Epithelial cell of esophagus (primary cell): ENCODE measurements at places on chromosomes 13 and 19.

DNA sequence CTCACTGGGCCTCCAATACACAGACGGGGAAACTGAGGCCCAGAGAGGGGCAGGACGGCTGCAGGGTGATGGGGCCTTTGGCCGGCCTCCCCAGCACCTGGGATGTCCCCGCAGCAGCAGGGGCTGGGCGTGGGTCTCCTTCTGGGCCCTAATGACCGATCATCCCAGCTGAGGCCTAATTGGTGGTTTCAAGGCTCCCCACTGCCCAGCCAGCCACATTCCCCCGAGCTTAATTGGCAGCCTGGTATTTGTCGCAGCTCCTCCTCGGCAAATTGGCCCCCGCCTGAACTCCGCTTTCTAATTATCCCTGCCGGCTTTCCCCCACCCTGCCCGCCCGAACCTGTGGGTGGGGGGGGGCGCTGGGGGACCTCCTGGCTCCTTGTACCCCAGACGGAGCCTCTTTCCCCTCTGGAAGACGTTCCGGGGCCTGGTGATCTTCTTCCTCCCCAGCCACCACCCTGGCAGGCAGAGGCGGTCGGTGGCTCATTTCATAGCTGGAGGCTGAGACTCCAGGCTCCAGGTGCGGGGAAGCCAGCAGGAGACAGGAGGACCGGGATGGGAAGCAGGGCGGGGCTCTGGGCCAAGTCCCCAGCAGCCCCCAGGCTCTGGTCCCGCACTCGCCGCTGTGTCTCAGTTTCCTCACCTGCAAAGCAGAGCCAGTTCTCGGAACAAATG lies 27.2 kb upstream of the WDR18 start:
- peak; percentile 55 for DNase-seq

GRCh38 chr13:61664801-61665705 lies 249.4 kb upstream of the PCDH20 start:
- peak; percentile 87 for DNase-seq

- peak; percentile 65 for DNase-seq
Observed at GRCh38 chr13:74136084-74136658, 2.0 kb upstream of the KLF12 start.

DNA sequence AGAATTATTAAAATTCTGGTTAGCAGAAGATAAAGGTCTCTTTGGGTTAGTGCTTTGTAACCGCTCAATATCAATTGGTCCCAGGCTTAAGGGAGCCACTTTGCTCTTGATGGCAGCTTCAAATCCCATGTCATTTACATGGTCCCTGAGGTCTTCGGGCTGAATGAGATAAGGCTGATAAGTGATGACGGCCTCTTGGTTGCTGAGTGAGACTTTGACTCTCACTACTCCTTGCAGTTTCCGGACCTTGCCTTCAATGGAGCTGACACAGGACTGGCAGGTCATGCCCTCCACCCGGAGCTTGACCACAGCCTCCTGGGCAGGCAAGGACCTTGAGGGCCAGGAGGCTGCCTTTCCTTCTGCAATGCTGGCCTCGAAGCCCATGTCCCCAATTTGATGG lies 36.8 kb downstream of the ATP7B start:
- no peak for DNase-seq

DNA sequence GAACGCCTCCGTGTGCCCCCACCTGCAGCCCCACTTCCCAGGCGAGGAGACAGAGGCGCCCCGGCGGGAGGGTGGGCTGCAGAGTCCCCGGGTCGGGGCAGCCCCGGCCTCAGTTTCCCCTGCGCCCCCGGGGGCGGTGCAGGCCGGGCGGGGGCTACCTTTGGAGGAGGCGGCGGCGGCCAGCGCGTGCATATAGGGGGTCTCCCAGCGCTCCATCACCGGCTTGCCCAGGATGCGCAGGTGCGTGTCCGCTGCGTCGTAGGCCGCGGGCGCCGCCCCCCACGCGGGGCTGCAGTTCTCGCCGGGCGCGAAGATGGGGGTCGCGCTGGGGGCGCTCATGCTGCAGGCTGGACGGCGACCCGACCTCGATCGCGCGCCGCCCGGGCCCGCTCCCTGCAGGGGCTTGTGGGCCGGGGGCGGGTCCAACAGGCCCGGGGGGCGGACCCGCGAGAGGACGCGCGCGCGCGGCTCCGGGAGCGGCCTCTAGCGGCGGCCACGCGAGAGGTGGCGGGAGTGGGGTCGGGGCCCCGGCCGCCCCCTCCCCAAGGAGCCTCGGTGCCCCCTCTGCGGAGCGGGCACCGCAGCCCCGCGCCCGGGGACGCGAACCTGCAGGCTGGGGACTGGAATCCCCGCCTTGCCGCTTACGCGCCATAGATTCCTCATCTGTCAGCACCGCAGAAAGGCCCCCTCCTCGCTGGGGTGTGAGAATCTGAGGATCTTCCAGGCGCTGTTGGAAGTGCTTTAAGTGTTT lies at the start of gene GAMT:
Gene GAMT, minus strand, starts transcription at position 405 of the 751 bp plus-strand sequence. Its CDS starts 66 bp downstream, at position 339.
- DNase-seq: no peak

DNA sequence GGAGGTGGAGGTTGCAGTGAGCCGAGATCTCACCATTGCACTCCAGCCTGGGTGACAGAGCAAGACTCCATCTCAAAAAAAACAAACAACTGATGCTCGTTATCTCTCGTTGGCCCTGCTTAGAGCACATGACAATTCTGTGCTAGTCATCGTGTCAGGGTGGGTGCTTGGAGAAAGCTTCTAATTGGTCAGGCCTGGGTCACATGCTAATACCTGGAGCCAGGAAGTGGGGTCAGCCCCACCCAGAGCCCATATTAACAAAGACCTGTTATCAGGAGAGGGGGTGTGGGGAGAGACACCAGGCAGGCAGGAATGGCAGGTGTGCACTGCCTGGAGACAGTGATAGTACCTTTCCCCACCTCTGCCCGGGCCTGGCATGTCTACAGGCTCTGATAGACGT lies 84.9 kb downstream of the DPF1 start:
- no peak for DNase-seq

DNA sequence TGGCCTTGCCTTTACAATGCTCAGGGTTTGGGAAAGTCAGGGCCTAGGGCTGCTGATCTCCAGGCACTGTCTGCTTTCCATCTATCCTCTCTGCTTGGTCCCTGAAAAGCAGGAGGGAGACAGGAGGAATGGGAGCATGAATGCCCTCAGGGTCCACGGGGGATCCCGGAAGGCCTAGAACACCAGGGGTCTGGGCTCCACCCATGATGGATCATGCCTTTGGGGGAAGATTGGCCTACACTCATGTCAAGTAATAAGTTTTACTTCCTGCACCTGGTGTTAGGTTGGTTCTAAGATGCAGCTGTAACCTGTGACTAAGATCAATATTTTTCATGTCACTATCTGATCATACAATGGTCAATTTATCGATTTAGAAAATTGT lies 118.3 kb upstream of the GJB6 start:
- DNase-seq: no peak

GRCh38 chr19:44891016-44891882 lies at the start of gene TOMM40:
TOMM40 (plus strand) TSS chr19:44891254; CDS start chr19:44891416, 162 bp downstream.
- no peak for DNase-seq

DNA sequence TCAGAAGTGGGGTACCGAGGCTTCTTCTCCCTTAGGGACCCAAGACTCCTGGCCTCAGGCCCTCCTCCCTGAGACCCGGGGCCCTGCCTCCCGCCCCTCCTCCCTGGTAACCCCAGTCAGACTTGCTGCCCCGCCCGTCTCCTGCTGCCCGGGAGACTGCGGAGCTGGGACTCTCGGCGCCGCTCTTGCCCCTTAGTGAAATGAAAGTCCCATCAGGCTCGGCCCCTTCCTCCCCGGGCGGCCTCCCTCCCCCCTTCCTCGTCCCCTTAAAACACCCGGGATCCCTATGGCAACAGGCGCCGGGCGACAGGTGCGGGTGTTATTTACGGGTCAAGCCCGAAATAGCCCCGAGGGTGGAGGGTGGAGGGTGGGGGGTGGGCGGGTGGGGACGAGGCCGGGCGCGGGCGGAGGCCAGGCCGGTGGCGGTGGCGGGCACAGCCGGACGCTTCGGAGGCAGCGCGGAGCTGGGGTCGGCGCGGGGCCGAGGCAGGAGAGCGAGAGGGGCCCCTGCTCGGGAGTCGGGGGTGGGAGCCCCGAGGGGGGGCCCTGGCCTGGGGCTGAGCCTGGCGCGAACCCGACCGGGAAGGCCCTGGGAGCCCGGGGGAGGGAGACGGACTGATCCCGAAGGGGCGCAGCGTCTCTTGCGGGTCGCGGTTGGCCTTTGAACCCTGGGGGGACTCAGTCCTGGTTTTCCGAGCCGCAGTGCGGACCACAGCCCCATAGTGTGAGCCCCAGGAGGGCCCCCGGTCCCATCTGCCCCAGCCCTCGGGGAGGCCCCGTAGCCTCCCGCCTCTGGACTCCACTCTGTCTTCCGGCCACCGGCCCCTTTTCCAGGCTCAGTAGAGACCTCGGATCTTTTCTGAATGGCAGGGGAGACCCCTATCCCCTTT lies at the start of gene CACNG6:
Gene CACNG6, plus strand, starts transcription at position 414 of the 890 bp plus-strand sequence. CDS start 1,241 bp downstream, outside the sequence.
- no peak for DNase-seq

DNA sequence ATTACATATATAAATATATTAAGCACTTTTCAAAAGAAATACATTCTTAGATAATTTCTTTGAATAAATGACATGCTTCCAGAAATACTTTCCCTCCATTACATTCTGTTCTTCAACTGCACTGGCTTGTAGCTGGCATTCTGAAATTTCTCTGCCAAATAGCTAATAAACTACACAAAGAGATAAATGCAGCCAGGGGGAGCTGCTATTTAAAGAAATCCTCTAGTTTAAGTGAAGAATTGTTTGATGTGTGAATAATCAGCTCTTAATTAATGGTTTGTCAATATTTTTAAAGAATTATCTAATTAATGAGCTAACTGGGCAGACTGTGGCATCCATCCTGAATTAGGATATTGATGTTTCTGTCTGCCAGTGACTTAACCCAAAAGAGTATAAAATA lies 30.7 kb downstream of the SLC7A1 start:
- DNase-seq: no peak

DNA sequence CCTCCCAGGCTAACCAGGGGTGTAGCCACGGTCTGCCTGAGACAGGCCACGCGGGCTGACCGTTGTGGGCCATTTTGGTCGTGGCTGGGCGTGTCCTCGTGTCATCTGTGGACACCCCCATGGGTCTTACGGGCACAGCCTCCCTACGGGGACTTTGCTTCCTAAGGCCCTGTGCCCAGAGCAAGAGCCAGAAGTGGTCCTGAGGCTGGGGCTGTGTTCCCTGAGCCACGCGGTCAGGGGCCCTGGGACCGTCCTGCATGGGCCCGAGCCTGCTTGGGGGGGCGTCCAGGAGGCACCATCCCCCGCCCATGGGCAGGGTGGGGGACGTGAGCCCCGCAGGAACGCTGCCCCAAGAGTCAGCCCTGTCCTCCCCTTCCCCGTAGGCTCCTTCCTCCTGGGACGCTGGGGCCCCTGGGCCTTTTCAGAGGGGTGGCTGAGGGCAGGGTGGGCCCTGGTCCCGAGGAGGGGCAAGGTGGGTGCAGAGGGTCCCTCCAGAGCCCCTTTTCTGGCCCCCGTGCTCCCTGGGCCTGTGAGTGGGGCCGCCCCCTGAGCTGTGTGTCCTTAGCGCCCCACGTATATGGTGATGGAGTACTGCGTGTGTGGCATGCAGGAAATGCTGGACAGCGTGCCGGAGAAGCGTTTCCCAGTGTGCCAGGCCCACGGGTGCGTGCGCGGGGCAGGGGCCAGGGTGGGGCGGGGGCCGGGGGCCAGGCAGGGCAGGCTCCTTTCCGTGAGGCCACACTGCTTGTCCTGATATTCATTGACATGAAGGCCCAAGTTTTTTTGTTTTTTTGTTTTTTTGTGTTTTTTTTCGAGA lies 13.4 kb downstream of the STK11 start:
- no peak for DNase-seq

GRCh38 chr19:49690656-49691242 lies at the start of gene CPT1C:
CPT1C (plus strand) TSS chr19:49691116; CDS start chr19:49692253, 1,137 bp downstream.
- DNase-seq: peak; percentile 78

- DNase-seq: peak; percentile 74
Observed at GRCh38 chr13:23069566-23069965, 111.2 kb upstream of the SGCG start.

GRCh38 chr13:27201661-27202060 lies 30.1 kb upstream of the USP12 start:
- DNase-seq: peak; percentile 22

GRCh38 chr13:92574499-92574898 lies 652.1 kb upstream of the GPC6 start:
- peak; percentile 56 for DNase-seq

- no peak for DNase-seq
Observed at GRCh38 chr13:65631078-65631477, 1599.1 kb downstream of the PCDH9 start.

DNA sequence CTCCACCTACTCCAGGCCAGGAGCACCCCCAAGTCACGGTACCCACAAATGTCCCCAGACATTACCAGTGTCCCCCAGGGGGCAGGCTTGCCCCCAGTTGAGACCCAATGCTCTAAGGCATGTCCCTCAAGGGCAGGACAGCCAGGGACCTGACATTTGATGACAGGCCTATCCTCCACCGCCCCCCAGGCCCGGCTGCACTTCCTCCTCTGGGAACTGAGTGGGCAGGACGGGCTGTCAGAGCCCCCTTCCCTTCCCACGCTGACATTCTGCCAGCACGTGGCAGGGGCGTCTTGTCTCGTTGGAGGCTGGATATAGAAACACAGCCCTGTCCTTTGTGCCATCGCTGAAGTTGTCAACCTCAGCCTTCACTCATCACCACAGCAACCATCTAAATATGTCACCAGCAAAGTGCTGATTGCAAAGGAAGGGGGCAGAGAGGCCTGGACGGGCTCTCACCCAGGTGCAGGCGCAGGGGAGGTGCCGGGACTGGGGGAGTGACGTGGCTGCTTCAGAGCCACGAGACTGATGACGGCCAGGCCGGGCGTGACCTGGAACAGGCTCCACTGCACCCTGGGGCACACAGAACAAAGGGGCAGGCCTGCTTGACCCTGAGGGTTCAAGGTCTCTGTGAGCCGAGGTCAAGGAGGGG lies 38.4 kb downstream of the GNG7 start:
- DNase-seq: no peak
